Stimulated activated CD8-positive, alpha-beta memory T cell treated with anti-CD3 and anti-CD28 coated beads, Interleukin-7, amount 100 ng/mL, for 4 hours (primary cell): ENCODE measurements at places on chromosomes 7 and 10.

DNA sequence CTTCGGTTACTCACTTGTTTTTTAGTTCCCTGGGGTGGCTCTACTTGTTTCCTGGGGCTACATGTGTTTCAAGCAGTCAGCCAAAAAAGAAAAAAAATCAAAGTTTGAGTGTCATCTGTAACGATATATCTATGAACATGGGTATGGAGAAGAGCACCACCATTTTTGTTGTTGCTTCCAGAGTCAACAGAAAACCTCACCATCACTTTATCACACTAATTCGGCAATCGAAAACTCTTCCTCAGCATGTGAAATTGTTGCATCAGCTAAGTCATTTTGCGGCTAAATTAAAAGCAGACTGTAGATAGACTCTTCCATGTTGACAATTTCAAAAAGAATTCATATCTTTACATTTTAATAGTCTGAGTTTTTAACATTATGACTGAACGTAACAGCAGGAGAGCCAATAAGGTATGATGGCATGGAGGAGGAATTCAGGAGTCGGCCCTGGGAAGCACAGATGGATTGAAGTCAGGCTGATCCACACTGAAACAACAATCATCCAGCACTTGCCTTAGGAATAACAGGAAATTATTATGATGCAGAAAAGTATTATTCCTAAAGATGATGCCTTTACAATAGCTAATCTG is 455.7 kb upstream of the KLF6 start:
- DNase-seq: no peak

DNA sequence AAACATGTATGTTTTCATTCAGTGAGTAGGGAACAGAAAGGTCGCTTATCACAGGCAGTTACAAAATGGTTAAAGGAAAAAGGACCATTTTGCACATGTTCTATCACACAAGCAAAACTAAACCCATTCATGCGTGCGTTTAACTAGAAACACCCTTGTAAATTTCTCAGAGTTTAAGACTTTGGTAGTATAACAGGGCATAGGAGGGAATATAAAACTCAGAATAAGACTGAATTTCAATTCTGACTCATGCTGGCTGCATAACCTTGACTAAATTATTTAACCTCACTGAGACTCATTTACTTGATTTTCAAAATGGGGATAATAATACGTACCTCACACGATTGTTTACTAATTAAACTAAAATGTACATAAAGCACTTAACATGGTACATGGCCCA is 243.8 kb upstream of the PTN start:
- no peak for DNase-seq

DNA sequence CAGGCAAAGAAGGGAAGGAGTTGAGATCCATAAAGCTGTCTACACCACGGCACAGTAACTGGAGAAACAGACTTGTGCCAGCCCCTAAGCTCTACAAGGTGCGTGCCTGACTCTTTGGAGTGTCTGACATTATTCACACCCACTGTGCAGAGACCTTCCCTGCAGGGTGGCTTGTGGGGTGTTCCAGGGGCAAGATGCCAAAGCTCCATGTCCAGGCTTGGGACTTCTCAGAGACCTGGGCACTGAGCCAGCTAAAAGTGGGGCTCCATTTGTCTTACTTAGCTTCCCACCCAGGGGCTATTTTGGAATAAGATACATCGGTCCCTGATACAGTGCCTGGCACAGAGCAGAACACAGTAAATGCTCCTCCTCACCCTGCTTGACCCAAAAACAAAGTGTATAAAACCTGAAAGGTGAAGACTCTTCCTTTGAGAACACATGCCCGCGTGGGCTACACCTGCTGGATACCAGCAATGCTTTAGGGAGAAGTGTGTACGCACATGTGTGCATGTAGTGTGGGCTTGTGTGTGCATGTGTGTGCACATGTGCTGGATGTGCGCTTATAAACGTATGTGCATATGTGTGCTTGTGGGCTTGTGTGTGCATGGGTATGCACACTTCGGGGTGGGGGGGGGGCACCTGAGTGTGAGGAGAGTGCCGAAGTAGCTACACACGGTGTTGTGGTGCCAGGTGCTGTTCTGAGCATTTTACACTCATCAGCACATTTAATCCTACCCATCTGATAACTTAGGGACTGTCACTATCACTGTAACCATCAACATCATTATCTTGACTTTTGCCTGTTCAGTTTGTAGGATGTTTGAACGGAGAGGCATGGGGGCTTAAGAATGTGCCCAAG is 143.0 kb downstream of the ARHGAP22 start:
- DNase-seq: no peak

GRCh38 chr10:89837165-89838043 is 136.0 kb downstream of the KIF20B start:
- peak; percentile 5 for DNase-seq

- DNase-seq: no peak
Measured at GRCh38 chr7:144049491-144049890, 743 bp downstream of the OR2A5 start.

- DNase-seq: no peak
Measured at GRCh38 chr10:68560186-68560942, at the start of gene TET1. TSS of gene TET1 (plus strand) at chr10:68560337. CDS start at chr10:68572339, 12,002 bp downstream.
